ENCODE measurements at places on chromosomes 16 and 17.

GRCh38 chr17:2952174-2952845 is 111.1 kb downstream of the OR1D5 start:
- no peak for DNase-seq

DNA sequence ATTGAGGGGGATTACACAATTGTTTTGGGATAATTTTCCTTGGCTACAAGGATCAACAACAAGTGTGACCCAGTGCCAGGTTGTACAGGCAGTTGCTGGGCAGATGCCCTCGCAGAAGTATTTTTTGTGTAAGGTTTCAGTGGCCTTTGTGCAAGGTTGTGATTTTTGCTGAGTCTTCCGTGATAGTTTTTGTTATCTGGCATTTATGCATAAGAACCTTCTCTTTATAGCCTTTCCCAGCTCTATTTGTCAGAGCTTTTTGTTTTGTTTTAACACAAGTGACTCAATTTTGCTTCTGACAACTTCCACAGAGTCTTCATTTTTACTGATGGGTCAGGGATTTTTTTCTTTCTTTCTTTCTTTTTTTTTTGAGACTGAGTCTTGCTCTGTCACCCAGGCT is 6.7 kb upstream of the PRPSAP1 start:
- no peak for DNase-seq

- no peak for DNase-seq
Observed at GRCh38 chr17:41071606-41072360, 6.1 kb upstream of the KRTAP2-4 start.

GRCh38 chr16:79215289-79215688 is 385.2 kb downstream of the MAF start:
- DNase-seq: no peak

DNA sequence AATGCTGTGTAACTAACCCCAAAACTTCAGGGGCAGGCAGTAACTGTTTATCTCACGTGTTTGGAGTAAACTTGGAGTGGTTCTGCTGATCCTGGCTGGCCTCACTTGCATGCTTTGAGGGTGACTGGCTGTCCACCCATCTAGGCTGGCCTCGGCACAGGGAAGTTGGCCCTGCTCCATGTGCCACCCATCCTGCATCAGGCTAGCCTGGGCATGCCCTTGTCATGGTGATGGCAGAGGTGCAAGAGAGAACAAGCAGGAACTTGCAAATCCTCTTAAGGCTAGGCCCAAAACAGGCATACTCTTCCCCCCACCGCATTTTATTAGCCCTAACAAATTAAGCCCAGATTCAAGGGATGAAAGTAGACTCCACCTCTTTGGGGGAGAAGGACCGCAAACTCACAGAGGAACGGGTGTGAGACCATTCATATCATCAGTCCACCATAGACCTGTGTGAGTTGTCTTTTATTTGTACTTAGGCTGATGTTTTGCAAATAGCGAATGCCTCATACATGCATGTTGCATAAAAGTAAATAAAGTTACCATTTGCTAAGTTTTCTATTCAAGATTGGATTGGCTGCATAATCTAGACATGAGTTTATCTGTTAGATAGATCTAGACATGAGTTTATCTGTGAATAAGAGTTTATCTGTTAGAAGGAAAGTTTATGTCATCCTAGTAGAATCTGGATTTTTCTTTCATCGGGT is 221.0 kb downstream of the CCDC182 start:
- DNase-seq: peak; percentile 90

DNA sequence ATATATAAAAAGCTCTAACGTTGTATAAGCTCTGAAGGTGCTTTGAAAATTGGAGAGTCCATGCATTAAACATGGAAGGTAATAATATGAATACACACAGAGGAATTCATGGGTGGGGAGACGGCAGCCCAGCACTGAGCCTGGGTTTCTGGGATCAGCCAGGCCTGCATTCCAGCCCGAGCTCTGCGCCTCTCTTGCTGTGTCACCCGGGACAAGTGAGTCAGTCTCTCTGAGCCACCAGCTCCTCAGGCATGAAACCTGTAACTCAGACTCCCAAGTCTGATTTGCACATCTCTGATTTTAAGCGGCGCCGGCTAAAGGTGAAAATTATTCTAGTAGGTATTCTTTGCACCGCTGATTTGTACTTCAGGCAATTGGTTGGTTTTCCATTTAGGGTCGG is 238.8 kb downstream of the MRTFB start:
- peak; percentile 72 for DNase-seq

- peak; percentile 84 for DNase-seq
Observed at GRCh38 chr17:31339906-31340661, 18.7 kb upstream of the EVI2A start.

- peak; percentile 86 for DNase-seq
Observed at GRCh38 chr17:39229274-39229913, 3.6 kb upstream of the STAC2 start.

GRCh38 chr16:83296505-83296904 is 511.3 kb upstream of the HSBP1 start:
- DNase-seq: no peak

DNA sequence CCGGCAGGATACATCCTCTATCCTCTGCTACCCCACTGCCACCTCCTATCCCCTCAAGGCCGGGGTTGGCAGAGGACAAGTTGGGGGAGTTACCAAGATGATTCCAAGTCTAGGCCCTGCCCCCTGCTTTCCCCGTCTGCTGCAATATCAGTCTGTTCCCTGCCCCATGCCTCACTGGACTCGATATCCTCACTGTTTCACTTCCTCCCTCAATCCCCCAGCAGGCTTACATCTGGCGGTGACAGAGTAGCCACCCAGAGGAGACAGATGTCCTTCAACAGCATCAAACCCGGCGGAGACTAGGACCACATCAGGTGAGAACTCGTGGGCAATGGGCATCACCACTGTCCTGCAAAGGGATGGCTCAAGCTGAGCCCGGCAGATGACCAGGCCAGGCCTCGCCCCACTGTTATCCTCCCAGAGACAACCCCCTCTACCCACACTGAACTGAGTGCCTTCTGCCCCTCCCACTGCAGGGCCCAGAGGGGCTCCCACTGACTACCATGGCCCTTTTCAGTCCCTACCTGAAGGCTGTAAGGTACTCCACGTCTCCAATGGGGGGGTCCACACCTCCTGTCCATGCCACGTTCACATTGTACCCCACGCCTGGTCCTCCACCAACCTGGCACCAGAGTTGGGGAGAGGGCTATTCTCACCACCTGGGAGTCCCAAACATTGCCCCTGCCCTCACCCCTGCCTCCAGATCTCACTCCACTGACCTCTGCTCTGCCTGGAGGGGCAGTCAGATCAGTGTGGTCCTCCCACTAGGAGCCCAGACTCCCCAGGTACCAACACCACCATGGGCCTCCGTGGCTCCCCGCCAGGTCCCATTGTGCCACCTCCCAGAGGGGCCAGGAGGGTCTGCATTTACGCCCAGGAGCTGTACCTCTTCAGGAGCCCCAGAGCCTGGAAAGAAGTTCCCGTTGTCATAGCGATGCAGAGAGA is 9.6 kb downstream of the G6PC3 start:
- no peak for DNase-seq

DNA sequence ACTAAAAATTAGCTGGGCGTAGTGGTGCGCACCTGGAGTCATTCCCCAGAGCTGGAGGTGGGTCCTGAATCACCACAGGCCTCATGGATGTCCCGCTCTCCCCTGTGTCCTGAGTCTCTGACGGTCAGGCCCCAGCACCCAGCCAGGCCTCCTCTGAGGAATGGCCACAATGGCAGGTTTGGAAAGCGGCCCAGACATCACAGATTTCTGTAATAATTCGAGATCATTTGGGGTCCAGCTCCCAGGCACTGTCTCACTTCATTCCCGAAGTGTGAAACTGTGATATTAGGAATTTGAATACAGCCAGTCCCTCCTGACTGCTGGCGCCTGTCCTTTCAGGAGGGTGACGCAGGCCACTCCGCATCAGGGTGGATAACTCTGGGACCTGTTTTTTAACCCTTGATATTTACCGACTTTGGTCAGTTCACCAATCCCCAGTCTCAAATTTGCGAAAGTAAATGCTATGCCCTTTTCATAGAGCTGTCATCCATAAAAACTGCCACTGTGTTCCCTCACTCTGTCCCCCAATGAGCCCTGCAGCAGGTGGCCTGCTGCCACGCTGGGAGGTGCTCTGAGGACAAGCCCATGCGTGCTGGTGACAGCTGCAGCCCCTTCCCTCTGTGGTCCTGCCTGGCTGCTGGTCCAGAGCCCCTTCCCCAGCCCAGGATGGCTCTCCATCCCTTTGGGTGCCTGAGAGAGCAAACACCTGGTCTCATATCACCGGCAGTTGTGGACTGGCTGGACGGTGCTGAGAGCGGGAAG is 28.3 kb upstream of the RPTOR start:
- no peak for DNase-seq

Measured in NCI-H226 (cell line).